NCI-H226 (cell line): ENCODE measurements at places on chromosomes 2 and 18.

GRCh38 chr2:220662431-220662830 is 909.7 kb downstream of the EPHA4 start:
- DNase-seq: no peak

GRCh38 chr2:171515672-171516298 is 6.5 kb upstream of the CYBRD1 start:
- peak; percentile 70 for DNase-seq

DNA sequence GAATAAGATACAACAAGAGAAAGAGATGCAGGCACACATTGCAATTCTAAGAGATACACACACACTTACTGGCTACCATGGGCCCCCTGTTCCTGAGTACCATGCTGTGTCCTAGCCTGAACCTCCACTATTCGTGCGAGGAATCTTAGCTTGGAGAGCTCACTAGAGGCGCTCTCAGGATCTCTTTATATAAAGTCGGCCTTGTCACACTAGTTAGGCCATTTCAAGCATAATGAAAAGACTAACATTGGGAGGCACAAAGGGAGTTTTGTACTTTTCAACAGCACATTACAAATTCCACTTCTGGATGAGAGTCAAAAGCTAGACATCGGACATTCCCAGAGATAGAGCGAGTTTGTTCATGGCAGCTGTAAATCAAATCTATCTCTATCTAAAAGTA is 365.2 kb downstream of the DSEL start:
- no peak for DNase-seq

GRCh38 chr2:9488583-9489547 is 14.5 kb downstream of the IAH1 start:
- no peak for DNase-seq

- DNase-seq: no peak
These were observed 40.5 kb downstream of the PTPRM start for GRCh38 chr18:7607540-7608173.
